ENCODE measurements at places on chromosomes 2 and 18.

- no peak for DNase-seq
These were observed 134.8 kb upstream of the THUMPD2 start for GRCh38 chr2:39913648-39914461.

GRCh38 chr18:43129946-43130524 is 14.6 kb upstream of the RIT2 start:
- DNase-seq, result no peak

GRCh38 chr2:192157776-192158175 is 37.0 kb downstream of the TMEFF2 start:
- DNase-seq, result no peak

DNA sequence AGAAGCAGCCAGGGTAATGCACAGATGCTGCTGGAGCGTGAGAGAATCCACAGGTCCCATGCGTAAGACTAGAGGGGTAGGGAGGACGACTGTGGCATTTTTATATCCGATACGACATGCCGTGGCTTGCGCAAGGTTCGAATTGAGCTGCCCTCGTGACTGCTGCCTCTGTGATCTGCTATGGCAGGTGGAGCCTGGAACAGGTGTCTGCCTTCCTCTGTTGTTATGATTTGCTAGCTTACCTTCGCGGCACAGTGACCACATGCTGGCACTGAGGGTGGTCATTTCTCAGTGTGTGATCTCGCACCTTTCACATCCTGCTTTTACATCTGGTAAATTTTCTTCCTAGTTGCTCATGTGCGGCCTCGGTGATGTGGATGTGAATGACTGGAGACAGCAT is 240.2 kb downstream of the ALPK2 start:
- no peak for DNase-seq

- DNase-seq, result no peak
These were observed 418.0 kb upstream of the ST6GAL2 start for GRCh38 chr2:107303964-107304363.

- DNase-seq, result no peak
These were observed 158.6 kb upstream of the LTBP1 start for GRCh38 chr2:32788114-32788513.

DNA sequence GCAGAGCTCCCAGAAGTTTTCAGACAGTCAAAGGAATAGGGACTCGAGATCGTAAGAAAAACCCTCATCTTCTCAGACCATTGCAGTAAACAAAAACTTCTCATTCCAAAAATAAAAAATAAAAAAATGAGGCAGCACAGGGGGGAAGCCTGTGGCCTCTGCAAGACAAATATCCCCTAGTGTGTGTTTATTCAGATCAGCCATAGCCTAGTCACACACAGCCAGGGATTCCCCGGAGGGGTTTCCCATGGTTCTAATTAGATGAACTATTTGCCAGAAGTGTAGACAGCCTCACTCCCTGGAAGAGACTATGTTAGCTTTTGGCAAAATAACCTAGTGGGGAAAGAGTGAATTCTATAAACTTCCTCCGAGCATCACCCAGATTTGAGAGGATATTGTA is 122.9 kb upstream of the KLF7 start:
- no peak for DNase-seq

GRCh38 chr2:23411752-23412431 is 26.9 kb downstream of the KLHL29 start:
- DNase-seq, result no peak

DNA sequence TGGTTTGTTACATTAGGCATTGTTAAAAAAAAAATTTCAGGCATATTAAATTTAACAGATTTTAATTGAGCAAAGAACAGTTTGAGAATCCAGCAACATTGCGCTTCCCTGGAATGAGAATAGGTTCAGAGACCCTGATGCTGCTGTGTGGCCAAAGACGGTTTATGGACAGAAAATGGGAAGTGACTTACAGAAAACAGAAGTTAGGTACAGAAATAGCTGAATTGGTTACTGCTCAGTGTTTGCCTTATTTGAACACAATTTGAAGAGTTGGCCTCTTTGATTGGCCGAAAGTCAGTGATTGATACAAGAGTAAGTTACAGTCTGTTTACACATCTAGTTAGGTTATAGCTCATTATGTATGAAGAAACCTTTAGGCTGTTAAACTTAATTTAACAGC is 6.0 kb upstream of the NEDD4L start:
- DNase-seq, result no peak

- no peak for DNase-seq
These were observed 72.0 kb downstream of the KCNE4 start for GRCh38 chr2:223123855-223124610.

DNA sequence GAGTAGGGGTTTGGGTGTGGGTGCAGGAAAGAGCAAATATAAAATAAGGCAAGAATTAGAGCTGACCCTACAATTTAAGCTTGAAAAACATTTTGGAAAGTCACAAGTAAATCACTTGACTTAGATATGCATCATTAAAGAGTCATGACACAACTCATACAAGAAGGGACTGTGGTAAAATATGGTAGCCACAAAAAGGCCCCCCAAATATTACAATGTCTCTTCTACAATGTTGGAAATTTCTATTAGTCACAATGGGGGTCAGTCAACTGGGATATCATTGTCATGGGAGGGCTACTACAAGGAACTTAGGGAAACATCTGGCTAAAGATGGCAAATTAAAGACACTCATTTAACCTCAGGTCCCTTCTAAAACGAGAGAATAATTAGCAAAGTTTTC is 15.7 kb upstream of the SERPINB2 start:
- no peak for DNase-seq

DNA sequence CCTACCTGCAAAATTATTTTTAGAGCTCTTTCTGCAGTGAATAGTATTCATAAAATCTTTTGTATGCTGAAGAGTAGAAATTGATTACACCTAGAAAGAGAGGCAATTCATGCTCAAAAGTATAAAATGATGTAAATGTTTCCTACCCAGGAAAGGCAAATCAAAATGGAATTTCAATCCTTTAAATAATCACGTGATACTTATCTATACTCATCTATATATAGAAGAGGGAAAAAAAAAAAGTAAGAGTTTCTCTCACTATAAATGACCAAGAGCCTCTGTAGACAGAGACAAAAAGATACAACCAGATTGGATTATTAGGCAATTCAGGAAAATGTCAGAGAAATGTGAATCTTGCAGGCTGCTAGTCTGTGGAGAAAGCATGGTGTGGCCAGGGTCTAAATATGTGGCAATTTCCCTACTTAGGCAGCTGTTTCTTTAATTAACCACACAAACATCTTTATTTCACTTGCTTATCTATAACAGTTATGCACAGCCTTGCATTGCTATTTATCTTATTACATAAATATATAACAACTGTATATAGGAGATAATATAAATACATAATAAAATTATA is 39.5 kb downstream of the METTL8 start:
- DNase-seq, result no peak

DNA sequence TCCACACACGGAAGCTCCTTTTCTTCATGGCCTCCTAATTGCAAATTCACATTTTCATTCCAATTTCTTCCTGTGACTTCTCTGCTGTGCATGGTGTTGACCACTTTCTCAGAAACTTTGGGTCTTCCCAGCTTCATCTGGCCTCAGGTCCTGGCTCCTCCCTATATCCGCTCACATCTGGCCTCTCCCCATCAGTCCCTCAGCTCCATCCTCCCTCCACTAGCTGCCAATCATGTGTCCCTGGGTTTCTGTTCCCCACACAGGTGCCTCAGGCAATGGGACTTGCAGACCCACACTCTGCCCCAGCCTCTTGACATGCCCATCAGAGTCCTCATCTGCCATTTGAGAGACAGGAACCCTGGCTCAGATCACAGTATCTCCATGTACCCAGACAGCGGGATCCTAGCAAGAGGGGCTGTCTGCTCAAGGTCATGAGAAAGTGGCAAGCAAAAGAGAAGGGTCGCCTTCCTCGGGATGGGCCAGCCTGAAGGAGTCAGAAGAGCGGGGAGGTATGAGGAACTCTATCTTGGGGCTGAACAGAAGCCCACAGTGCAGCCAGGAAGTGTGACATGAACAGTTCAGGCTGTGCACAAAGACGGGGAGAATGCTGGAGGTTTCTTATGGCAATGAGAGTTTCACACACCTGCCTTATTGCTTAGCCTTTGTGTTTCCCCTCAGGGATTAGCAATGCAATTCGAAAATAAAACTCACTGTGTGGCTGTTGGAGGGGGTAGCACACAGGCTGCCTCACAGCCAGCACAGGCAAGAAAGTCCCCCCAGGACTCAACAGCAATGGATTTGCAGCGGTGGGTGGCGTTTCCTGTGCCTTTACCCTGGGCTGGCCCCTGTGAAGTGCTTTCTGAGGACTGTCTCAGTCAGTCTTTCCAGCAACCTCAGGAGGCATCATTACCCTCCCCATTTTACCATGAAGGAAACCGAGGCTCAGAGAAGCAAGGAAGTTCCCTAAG is 69.5 kb downstream of the COPS8 start:
- DNase-seq, result no peak

- DNase-seq, result no peak
These were observed 166.6 kb downstream of the RNF144A start for GRCh38 chr2:7083580-7084509.

DNA sequence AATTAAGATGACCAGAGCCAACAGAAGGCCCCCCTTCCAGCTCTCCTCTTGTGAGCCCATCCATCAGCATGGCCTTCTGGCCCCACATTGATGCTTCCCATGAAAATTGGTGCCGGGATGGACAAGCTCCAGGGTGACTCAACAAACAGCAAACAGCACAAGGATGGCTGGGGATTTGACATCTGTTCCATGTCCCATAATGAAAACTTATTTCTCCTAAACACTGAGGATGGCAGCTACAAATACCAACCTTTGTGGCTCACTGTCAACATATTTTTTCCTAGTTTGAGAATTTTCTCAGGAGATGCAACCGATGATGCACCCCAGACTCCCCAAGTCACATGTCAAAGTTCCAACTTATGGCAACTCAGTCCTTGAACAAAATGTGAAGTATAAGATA is 169.6 kb upstream of the SIX2 start:
- DNase-seq, result no peak

DNA sequence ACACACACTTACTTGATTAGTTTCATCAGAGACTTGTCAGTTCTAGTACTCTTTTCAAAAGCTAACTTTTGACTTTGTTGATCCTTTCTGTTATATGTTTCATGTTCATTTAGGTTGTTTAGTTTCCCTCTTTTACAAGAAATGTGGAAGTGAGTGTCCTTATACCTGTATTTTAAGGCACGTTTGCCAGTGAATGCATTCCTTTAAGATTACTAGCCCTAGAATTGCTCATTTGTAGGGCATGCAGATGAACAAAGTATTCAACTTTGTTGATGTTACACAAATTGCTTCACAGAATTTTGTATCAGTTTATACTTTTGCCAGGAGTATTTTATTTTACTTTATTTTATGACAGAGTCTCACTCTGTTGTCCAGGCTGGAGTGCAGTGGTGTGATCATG is 6.3 kb downstream of the IL1RL2 start:
- DNase-seq, result no peak

DNA sequence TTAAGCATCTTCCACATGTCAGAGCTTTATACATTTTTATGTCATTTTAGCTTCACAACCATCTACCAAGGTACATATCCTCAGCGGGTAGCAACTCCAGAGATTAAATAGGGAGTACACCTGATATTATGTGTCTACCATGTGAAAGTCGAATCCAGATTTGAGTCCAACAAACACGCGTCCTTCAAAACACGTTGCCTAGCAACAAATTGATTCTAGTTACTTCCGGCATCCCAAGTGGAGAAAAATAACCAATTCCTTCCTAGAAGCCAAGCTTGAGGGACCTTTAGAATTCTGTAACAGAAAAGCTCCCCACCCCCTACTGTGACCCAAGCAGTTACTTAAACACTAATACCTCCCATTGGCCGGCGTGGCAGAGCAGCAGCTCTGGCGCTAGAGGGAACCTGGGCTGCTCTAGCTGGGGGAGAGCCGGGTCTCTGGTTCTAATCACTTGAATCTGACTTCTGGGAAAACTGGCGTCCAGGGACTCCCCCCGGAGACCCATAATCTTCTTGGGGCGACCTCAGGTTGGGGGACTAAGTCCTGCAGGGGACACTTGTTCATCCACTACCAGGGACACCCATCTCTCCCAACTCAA is at the start of gene ERICH2:
TSS of gene ERICH2 (plus strand) at position 371 of the 598 bp plus-strand sequence. CDS start 304 bp downstream, outside the sequence.
- no peak for DNase-seq

GRCh38 chr2:188787021-188787657 is 187.0 kb upstream of the COL3A1 start:
- DNase-seq, result no peak

DNA sequence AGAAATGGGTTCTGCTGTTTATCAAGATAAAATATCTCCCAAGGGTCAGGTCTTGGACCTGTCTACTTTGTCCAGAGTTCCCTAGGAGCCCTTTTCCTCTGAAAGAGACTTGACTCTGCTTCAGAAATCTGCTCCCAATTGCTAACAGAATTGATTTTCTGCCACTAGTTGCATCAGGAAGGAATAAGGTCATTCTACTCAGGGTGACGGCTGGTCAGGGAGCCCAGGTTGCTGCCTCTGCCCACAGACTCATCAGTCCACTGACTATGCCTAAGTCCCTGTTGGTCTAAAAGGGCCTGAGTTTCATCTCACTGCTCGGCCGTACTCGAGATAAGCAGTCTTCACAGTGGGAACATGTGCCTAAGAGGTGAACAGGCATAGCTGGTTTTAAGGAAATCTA is 61.2 kb downstream of the EVA1A start:
- DNase-seq, result no peak

- DNase-seq, result no peak
These were observed 23.2 kb downstream of the ABCB11 start for GRCh38 chr2:169007941-169008340.

- no peak for DNase-seq
These were observed 47.7 kb downstream of the GLI2 start for GRCh38 chr2:120783371-120783791.

DNA sequence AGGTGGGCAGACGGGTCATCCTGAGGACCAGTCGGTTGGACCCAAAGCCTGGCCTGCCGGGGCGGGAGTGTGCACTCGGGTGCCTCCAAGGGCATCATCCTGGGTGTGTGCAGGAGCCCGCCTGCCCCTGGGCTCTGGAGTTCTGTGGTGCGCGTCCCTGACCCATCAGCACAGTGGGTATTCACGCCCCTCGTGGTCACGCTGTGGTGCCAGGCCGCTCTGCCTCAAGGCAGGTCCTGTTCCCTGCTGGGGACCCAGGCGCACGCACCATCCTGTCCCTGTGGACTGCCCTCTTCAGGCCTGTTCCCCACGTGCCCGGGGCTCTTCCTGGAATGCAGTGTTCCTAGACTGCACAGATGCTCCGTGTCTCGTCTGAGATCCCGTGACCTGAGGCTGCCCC is 14.3 kb upstream of the D2HGDH start:
- DNase-seq, result no peak

GRCh38 chr2:145484448-145485097 is 964.7 kb upstream of the ZEB2 start:
- DNase-seq, result no peak

DNA sequence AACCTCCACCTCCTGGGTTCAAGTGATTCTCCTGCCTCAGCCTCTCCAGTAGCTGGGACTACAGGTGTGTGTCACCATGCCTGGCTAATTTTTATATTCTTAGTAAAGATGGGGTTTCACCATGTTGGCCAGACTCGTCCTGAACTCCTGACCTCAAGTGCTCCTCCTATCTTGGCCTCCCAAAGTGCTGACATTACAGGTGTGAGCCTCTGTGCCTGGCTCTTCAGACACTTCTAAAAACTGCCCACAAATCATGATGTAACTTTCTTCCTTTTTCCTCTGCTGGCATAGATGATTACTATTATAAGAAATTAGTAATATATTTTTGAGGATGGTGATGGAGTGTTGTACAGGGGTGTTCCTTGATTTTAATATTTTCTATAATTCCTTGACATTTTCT is 6.0 kb downstream of the OSBPL6 start:
- DNase-seq, result no peak

GRCh38 chr2:133787651-133788050 is 219.4 kb upstream of the NCKAP5 start:
- DNase-seq, result no peak

- peak; percentile 87 for DNase-seq
These were observed 1.1 kb downstream of the GLI2 start for GRCh38 chr2:120736624-120737339.

GRCh38 chr2:23388294-23388693 is 3.3 kb downstream of the KLHL29 start:
- no peak for DNase-seq

All from left forelimb (tissue), 1 donor.